ENCODE measurements at places on chromosomes 5 and 9. TPM values are rescaled to one million over a fixed set of nuclear protein-coding genes. Genes with fewer than 3 reads are reported as not detected.

GRCh38 chr9:124707666-124708065 is 63.4 kb downstream of the NR6A1 start:
- no peak for DNase-seq

GRCh38 chr9:22682536-22682935 is 235.9 kb downstream of the DMRTA1 start:
- no peak for DNase-seq

GRCh38 chr5:159928122-159928909 is 12.0 kb downstream of the ADRA1B start:
- DNase-seq = no peak

DNA sequence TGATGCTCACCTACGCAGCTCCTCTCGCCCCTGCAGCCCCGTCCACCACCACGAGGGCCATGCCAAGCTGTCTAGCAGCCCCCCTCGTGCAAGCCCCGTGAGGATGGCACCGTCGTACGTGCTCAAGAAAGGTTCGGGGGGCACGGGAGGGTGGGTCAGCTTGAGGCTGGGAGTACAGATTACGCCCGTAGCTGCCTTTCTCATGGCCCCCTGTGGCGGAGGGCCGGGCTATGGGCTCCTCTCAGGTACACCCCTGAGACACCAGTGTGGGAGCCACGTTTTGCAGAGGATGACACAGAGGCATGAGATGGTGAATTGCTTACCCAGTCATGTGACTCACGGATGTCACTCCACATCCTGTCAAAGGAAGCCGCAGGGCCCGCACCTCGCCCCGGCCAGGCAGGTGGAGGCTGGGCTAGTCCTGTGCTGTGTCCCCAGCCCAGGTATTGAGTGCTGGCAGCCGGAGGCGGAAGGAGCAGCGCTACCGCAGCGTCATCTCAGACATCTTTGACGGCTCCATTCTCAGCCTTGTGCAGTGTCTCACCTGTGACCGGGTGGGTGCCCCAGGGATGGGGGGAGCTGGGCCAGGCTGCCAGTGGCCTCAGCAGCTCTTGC is 33.7 kb downstream of the USP20 start:
- peak; percentile 98 for DNase-seq

GRCh38 chr9:99451112-99451606 is 229.1 kb downstream of the SEC61B start:
- no peak for DNase-seq

DNA sequence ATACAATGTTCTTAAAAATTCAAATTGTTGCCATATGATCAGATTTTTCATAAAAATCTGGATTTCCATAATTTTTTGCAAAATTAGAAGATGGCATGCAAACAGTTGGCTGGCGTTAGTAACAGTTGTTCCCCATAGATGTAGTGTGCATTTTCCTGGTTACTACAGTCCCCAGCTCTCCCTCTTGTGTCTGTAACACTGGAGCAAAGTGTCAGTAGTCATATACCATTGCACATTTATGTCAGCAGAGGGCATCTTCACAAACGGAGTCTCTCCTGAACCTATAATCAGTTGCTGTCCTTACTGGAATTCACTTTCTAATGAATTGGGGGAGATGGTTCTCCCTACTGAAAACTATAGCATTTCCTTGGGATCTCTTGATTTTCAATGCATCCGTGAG is 44.7 kb upstream of the DMAC1 start:
- DNase-seq = peak; percentile 24

GRCh38 chr9:131695836-131696460 is 43.9 kb downstream of the RAPGEF1 start:
- DNase-seq = no peak

DNA sequence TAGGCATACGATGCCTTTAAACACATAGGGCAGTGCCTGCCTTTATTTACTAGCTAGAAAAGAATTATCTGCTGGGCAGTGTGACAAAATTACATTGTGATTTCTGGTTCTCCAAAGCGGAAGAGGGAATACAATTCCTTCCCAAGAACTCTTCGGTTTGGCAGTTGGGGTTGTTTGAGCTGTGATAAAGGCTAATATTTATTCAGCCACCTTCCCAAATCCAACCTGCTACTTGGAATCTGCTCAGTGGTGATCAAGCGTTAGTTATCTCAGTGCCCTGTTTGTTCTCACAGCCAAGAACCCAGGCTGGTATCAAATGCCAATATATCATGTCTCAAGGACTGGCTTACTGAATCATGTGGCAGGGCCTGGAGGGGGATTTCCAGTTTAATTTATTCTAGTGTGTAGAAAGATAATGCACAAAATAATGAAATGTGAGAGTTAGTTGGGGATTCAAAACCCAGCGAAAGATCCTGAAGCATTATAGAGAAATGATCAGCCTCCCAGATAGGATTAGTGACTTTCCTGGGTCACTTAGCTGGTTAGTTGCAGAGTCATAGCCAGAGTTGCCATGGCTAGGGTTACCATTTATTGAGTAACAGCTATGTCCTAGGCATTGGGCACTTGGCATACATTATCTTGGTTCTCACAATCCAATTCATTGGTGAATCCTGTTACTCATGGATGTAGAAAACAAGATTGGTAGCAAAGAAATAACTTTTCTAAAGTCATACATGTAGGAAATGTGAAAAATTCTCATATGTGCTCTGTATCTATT is 457.0 kb upstream of the KLF4 start:
- DNase-seq = no peak

- peak; percentile 63 for DNase-seq
These were observed 74.0 kb downstream of the UBAP1 start for GRCh38 chr9:34252670-34253459.

GRCh38 chr5:113128082-113128481 is 151.5 kb downstream of the DCP2 start:
- DNase-seq = no peak

DNA sequence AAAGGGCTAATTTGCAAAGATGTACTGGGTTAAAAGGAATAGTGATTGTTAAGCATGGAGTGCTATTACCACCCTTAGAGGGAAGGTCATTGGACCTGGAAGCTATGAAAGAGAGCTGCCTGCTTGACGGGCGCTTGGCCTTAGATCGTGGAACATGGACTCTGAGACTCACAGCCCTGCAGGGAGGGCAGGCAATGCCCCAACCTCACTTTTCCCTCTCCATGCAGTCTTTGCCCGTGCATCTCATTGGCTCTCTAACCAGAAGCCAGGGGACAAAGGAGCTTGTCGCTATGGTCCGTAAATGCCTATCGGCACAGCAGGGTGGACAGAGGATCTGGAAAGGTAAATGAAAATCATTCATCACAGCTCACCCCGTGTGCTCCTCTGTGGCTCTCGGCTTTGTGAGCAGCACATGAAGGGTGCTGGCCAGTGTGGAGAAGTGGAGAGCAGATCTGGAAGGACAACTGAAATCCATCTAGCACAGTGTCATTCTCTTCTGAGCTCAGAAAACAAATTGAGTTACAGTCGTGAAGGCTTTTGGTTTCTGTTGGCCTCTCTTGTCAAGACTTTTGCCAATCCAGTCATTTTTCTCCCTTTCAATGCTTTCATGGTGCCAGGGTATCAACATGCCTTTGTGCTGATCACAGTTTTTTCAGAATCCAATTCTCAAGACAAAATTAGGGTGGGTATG is 186.2 kb downstream of the SNX18 start:
- DNase-seq = no peak

- DNase-seq = no peak
These were observed 77.8 kb downstream of the SECISBP2 start for GRCh38 chr9:89395931-89396710.

DNA sequence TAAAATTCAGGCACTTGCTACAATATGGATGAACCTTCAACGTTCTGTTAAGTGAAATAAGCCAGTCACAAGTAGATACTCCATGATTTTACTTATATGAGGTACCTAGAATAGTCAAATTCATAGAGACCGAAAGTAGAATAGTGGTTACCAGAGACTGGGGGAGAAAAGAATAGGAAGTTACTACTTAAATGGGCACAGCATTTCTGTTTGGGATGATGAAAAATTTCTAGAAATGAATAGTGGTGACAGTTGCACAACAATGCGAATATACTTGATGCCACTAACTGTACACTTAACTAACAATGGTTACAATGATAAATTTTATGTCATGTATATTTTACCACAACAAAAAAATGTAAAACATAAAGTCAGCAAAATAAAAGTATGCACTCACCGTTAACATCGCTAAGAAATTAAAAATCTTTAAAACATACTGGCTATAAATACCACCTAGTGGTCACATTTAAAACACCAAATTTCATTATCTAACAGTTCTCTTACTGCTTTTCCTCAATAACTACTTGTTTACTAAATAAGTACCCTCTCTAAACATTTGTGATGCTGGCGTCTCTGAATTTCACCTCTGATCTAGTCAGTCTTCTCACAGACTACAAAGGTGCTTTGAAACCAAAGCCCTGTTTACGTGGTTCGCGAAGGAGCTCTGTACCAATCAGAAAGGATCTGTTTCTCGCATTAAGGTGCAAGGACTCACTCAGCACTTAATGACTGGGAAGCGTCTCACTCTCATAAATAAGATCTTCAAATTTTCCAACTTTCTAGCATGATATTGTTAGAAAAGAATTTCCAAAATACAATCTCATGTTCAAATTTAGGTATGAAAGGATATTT is 22.7 kb downstream of the KIF3A start:
- peak; percentile 22 for DNase-seq

GRCh38 chr9:123191260-123191659 is 77.1 kb downstream of the STRBP start:
- no peak for DNase-seq

DNA sequence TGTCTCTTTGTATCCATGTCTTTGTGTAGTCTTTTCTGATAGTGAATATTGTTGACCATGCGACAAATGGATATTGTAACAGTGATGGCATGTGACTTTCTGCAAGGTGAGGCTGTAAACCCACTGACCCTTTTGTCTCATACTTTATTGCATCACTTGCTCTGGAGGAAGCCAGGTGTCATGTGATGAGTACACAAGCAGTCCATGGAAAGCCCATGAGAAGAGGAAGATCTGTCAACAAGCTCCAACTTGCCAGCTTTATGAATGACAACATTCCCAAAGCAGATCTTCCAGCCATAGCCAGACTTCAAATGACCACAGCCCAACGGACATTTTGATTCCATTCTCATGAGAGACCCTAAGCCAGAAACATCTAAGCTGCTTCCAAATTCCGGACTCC is 450.1 kb upstream of the ACTBL2 start:
- DNase-seq = no peak

Gene TMOD1
- 2.1 TPM for polyA plus RNA-seq

Gene DELE1
- polyA plus RNA-seq = 44.3 TPM

Gene TRIM36
- not detected for polyA plus RNA-seq

Gene ADAMTS12
- not detected for polyA plus RNA-seq

Gene ADCY2
- polyA plus RNA-seq = not detected

Gene KLF4
- not detected for polyA plus RNA-seq

Gene PAXX
- polyA plus RNA-seq = 76.0 TPM

Gene HTR4
- not detected for polyA plus RNA-seq

Gene FGF18
- polyA plus RNA-seq = not detected

Gene NSG2
- not detected for polyA plus RNA-seq

Gene GCNT4
- polyA plus RNA-seq = 2.2 TPM

Gene OR1N1
- not detected for polyA plus RNA-seq

Gene LCN15
- polyA plus RNA-seq = not detected

Gene OBP2B
- not detected for polyA plus RNA-seq

Data from CD4-positive, alpha-beta memory T cell (primary cell).